Effector CD4-positive, alpha-beta T cell (primary cell): ENCODE measurements at places on chromosomes 7 and 10.

- DNase-seq, result no peak
Observed at GRCh38 chr10:50392966-50393718, 141.8 kb upstream of the ASAH2 start.

- DNase-seq, result no peak
Observed at GRCh38 chr10:121822180-121822579, 105.7 kb downstream of the ATE1 start.

DNA sequence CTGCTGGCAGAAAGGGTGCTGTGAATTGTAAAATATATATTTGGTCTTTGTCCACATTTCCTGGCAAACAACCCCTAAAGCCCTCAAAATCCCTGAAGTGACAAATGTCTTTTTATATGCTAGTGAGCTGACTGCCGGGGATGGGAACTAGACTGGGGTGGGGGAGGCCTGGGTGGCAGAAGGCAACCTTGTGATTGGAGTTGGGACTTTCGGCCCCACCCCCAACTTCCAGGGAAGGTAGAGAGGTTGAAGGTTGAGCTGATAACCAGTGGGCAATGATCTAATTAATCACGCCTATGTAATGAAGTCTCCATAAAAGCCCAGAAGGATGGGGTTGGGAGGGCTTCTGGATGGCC, 2.7 kb downstream of the EPHA1 start:
- no peak for DNase-seq

DNA sequence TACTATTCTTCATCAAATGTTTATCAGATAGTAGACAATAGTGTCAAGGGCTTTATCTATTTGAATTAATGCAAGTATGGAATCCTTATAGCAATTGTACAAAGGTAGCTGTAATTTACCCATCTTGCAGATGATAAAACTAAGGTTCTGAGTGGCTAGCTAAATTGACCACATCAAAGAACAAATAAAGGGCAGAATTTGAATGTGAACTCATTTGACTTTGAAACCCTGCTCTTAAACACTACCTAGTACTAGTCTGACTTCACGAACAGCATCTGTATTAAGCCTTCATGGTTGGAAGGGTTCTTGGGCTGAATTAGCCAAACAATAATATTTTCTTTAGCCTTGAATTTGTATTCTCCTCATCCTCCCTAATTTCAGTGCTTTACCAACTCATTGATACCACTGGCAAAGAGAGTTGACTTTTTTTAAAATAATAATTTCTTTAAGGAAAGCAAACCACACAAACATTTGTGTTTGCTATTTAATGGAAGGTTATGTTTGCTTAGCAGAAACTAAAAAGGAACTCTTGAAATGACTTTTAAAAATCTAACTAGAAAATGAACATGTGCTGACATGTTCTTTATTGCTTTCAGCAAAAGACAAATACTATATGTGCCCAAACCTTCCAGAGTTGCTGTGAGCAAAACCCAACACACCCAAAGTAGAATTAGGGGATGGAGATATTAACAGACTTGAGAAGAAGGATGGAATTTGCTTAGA, 322.6 kb downstream of the RNLS start:
- DNase-seq, result no peak

DNA sequence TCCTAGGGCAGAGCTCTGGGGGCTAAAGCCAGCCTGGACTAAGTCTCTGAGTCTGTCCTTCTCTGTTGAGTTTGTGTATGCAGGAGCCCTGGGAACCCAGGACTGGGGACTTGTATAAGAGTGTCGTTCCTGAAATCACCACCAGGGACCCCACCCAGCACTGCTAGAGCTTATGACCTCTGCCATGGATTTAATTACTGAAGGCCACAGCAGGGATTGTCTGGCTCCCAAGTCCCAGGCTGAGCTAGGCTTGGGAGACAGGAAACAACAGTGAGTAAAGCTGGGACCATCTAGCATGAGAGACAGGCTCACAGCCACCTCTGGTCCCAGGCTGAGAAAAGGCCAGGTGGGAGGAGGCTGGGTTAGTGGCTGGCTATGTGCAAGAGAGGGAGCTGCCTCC, 1.4 kb upstream of the TSPAN15 start:
- DNase-seq, result peak; percentile 37

DNA sequence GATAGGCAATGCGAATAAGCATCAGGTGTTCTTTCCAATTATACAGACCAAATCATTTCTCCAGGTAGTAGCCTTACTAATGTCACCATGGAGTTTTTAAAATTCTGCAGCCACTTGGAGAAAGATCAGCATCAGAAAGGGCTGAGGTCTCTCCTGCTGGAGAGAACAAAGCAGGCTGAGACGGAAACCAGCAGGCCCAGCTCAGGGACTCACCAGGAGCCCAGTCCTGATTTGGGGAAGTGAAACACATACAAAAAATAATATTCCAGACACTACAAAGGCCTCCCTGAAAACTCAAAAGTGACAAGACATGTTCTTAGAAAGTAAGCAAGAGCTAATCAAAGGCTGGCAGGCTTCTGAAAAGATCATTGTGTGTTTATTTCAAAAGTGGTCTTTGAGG, 207.1 kb upstream of the GHITM start:
- no peak for DNase-seq

GRCh38 chr7:23469961-23470250, 385 bp downstream of the IGF2BP3 start:
- no peak for DNase-seq

- DNase-seq, result no peak
Observed at GRCh38 chr7:52685333-52685732, 350.1 kb upstream of the POM121L12 start.

DNA sequence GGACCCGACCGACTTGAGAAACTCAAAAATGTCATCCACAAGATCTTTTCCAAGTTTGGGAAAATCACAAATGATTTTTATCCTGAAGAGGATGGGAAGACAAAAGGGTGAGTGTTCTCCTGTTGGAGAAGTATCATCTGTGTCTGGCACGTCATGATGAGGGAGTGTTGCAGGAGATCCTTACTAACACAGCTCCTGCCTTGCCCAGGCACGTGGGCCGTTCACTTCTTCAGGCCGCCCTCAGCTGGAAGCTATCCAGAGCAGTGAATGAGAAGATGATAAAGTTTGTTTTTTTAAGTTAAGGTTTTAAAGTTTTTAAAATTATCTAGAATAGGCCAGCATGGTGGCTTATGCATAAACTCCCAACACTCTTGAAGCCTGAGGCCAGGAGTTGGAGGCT, 6.2 kb downstream of the EIF3B start:
- no peak for DNase-seq

DNA sequence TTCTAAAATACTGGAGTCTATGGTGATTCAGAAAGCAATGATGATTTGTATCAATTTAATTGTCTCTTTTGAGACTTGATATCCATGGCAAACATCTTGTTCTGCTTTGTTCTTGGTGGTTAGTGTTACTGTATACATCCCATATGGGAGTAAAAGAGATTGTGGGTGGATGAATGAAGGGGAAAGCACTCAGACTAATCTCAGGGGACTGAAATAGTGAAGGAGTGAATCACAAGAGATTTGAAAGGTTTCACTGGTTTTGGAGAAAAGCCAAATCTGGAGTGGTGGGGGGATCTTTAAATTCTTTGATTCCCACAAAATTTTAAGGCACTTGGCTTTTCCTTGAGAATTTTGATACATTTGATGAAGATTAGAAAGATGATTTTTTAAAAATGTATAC, 369.4 kb downstream of the INHBA start:
- DNase-seq, result no peak

- no peak for DNase-seq
Observed at GRCh38 chr10:92846-93245, 42.4 kb upstream of the ZMYND11 start.

- no peak for DNase-seq
Observed at GRCh38 chr10:50556237-50557120, 67.3 kb downstream of the SGMS1 start.

DNA sequence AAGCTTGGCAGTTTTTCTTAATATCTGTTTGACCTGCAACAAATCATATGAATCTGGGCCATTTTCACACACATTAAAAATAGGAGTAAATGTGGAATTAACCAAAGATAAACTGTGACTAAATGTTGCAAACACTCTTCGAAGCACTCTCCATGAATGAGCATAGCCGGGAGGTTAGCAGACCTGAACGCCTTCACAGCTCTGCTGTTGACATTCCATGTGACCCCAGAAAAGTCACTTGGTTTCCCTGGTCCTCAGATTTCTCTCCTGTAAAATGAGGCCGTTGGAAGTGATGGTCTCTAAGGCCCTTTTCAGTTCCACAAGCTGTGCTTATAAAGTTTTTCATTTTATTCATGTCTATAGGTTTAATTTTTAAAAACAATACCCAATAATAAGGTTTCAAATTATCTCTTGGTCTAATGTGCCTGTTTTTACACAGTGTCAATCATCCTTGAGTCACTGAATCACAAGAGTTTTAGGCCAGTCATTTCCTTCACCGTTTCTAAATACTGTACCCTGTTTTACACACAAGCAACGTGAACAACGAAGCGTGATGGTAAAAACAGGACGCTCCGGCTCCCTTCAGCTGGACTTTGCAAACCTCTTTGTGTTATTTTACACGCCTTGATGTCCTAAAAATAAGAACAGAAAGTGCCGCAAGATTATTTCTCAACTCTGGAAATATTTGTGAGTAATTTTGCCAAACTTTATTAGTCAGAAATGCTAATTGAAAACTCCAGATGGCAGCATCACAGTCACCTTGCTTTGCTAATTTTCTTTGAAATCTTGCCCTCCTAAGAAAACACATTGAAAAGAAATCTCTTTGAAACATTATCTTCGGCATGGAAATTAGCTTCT, 38.6 kb upstream of the MET start:
- no peak for DNase-seq

- no peak for DNase-seq
Observed at GRCh38 chr10:5975641-5976473, 1.5 kb downstream of the IL15RA start.

- DNase-seq, result no peak
Observed at GRCh38 chr10:97718659-97719142, 5.2 kb downstream of the MARVELD1 start.

DNA sequence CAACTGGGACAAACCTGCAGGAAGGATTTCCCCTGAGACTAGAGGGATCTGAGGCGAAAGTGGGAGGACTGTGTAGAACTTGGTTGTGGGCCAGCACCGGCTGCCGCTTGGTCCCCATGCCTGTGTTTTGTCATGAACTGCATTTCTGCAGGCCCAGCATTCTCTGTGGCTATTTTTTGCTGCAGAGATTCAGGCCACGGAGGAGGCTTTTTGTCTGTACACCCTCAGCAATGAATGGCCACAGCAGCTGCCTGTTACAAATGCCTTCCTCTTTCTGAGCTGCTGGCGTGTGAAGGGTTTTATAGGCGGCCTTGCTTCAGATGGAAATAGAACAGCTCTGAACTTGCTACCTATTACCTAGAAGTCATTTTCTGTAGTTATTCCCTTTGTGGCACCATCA, 164.4 kb downstream of the SH2D4B start:
- no peak for DNase-seq

- DNase-seq, result no peak
Observed at GRCh38 chr10:109960682-109961081, 37.4 kb upstream of the XPNPEP1 start.

DNA sequence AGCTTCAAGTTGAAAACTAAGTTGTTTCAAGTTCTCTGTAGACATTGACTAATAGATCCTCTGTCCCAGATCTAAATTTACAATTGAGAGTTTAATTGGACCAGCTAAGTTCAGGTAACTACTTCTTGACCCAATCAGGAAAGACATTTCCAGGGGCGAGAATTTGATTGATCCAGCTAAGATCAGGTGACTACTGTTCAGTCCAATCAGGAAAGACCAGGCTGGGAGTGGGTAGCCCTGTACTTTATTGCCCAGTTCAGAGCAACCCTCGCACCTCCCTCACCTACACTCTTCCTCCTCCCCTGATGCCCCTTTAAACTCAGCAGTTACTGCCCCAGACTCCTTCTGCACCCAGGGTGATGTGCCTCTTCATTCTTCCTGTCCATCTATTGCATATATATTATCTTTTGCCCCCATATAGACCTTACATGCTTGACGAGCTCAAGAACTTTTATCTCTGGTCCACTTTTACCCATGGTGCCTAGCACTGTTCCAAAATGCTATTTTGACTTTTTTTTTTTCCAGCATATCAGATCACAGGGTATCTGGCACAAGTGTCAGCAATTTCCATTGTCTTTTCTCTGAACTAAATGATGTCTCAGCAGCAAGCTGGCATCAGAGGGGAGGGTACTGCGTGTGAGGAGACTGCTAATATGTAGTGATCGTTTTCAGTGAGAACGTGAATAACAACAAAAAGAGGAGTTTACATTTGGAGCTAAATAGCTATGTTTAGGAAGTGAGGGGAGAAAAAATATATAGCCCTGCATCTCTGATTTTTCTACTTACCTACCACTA, 169.4 kb downstream of the KIAA1217 start:
- no peak for DNase-seq

DNA sequence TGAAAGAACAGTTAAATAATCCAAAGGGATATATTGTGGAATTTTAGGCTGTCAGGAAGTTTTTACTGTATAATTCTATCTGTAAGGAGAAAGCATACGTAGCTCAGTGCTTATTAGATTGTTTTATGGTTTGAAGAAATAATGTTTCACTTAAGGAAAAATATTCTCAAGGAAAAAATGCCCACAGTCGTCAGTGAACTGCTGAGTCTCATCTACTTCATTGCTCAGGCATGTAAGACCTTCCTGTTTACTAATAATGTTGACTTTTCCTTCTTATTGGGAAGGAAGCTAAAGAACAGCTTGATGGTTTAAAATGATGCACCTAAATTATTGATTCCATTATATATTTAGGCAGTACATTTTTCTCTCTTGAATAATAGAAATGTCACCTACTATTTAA, 304.2 kb downstream of the SDK1 start:
- DNase-seq, result no peak

GRCh38 chr10:62054408-62054807, 152.9 kb downstream of the ARID5B start:
- no peak for DNase-seq

DNA sequence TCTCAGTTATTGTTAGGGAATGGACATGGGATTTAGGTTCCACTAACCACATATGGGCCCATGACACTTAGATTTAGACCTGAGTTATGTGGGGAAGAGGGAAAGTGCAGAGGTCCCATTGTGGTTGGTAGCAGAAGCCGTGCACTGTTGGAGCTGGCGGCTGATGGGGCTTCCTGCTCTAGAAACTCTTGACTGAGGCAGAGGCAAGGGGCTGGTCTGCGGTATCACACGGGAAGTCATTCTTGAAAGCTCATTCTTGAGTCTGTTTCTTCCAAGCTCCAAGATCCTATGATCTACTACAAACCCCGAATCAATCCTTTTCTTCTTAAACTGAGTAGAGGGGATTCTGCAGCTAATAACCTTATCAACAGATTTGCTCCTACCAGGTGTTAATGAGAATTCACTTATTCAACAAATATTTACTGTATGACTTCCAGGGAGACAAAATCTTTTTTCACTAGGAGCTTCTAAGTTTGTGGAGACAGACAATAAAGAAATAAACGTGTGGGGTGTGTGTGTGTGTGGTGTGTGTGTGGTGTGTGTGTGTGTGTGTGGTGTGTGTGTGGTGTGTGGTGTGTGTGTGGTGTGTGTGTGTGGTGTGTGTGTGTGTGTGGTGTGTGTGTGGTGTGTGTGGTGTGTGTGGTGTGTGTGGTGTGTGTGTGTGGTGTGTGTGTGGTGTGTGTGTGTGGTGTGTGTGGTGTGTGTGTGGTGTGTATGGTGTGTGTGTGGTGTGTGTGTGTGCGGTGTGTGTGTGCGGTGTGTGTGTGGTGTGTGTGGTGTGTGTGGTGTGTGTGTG, 57.1 kb downstream of the AOC1 start:
- peak; percentile 13 for DNase-seq
